ENCODE measurements at places on chromosomes 5 and 9. TPM values are rescaled to one million over a fixed set of nuclear protein-coding genes. Genes with fewer than 3 reads are reported as not detected.
A peak's percentile ranks its signal among the peaks of the same experiment; 100 is the strongest.

- DNase-seq, result no peak
Measured at GRCh38 chr5:131265311-131265803, 1.5 kb downstream of the CDC42SE2 start.

DNA sequence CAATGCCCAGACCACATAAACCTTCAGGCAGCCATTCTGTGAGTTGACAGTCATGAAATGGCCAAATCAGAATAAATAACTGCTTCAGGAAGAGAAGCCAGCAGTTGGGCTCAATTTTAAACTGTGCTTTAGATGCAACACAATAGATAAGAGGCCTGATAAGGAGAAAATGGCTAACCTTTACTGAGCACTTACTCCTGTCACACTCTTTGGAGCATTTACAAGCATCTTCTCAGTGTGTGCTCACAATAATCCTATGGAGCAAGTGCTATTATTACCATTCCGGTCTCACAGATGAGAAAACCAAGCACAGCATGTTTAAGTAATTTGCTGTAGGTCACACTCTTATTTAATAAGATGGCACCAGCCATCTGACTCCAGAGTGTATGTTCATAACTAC lies 11.5 kb upstream of the SH3RF2 start:
- DNase-seq, result no peak

Gene GDNF
- not detected for total RNA-seq

GRCh38 chr5:171428168-171428696 lies 8.8 kb downstream of the FGF18 start:
- peak; percentile 19 for DNase-seq

Gene ACTBL2
- not detected for total RNA-seq

Gene INSL4
- total RNA-seq, result not detected

GRCh38 chr9:108377881-108378280 lies 477.9 kb downstream of the ACTL7B start:
- no peak for DNase-seq

Gene PLAA
- 23.1 TPM for total RNA-seq

GRCh38 chr5:665541-665955 lies 27.6 kb downstream of the TPPP start:
- peak; percentile 42 for DNase-seq

- DNase-seq, result no peak
Measured at GRCh38 chr9:117028103-117028858, 341.2 kb downstream of the TRIM32 start.

DNA sequence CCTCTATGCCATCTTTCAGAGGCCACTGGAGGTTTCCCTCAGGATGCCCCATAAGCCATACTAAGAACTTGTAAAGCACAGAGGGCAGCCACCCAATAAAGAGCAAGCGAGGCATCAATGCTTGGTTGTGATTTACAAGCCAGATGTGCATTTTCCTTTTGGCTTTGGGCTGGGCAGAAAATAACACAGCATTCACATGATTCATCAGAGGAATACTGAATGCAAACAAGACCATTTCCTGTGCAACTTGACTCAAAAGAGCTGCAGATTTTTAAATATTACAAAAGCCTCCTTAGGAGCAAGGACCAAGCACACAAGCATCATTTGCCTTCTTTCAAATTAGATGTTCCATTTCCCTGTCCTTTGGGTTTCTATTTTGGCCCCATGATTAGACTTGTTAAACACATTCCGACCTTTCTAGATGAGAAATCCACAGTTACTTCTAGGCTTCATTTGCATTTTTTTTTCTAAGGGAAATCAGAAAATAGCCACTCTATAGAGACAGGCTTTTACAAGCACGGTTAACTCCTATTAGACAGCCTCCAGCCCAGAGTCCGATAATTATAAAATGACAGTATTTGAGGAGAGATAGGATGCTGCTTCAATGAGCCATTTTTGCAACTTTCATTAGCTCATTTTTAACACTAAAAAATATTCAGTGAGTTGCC lies 207.8 kb downstream of the SEMA5A start:
- DNase-seq, result no peak

- DNase-seq, result no peak
Measured at GRCh38 chr5:38585816-38586215, 29.4 kb upstream of the LIFR start.

Gene CHSY3
- total RNA-seq, result 4.7 TPM

- no peak for DNase-seq
Measured at GRCh38 chr9:80811656-80812055, 877.7 kb downstream of the TLE1 start.

- DNase-seq, result no peak
Measured at GRCh38 chr5:58087123-58087522, 372.8 kb downstream of the PLK2 start.

GRCh38 chr9:37921546-37922300 lies 17.8 kb upstream of the SLC25A51 start:
- DNase-seq, result no peak

Gene FOXD4L5
- 0.38 TPM for total RNA-seq

DNA sequence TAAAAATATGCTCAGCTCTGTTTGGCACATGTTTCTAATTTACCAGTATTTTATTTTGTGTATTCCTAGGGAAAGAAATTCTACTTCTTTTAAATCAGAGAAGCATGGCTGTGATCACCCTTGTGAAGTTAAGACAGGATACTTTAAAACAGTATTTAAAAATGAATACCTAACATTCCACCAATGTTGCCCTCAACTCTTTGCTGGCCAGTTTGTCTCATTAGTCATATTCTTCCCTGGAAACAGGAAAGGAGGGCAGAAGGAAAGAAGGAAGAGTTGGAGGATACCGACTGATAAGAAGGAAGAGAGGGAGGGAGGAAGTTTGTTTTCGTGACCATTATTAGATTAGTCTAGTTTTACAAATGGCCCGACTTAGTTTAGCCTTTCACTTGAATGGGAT lies 137.4 kb downstream of the PLK2 start:
- no peak for DNase-seq

DNA sequence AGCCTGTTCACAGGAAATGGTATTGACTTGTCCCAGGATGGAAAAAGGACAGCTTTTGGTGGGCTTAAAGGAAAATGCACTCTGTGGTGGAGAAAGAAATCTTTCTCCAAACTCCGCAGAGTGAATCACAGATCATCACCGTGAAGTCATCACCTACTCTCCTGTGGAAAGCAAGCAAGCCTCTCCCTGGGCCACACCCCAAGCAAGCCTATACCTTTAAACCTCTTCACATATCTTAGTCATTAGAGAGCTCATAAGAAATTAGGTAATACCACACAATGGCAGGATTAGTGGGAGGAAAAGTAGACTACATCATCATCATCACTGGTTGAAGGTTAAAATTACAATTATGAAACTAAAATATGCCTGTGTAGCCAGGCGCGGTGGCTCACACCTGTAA lies 23.2 kb downstream of the TLE1 start:
- no peak for DNase-seq

DNA sequence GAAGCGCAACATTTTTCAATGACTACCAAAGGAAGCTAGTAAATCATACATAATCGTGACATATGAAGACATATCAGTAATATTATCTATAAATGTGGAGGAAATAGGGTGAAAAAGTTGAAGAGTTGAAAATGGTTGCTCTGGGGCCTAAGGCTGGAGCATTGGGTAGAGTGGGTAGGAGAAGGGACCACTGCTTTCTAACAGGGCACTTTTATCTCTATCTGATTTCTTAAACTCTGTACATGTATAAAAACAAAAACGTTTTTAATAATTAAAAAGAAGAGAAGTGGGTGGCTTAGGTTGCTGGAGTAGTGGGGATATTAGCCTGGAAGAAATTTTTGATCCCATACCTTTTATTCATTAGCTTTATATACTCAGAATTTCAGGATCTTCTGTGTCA lies 44.2 kb upstream of the ITGA1 start:
- no peak for DNase-seq

Gene DYNC2I2
- 37.3 TPM for total RNA-seq
